CD8-positive, alpha-beta T cell (primary cell): ENCODE measurements at places on chromosomes 1 and 21.

GRCh38 chr1:162661336-162661735 is 29.1 kb downstream of the DDR2 start:
- DNase-seq = no peak

- DNase-seq = no peak
Observed at GRCh38 chr21:14099570-14099969, 111.2 kb downstream of the LIPI start.

- no peak for DNase-seq
Observed at GRCh38 chr1:183231545-183231944, 45.5 kb downstream of the LAMC2 start.

DNA sequence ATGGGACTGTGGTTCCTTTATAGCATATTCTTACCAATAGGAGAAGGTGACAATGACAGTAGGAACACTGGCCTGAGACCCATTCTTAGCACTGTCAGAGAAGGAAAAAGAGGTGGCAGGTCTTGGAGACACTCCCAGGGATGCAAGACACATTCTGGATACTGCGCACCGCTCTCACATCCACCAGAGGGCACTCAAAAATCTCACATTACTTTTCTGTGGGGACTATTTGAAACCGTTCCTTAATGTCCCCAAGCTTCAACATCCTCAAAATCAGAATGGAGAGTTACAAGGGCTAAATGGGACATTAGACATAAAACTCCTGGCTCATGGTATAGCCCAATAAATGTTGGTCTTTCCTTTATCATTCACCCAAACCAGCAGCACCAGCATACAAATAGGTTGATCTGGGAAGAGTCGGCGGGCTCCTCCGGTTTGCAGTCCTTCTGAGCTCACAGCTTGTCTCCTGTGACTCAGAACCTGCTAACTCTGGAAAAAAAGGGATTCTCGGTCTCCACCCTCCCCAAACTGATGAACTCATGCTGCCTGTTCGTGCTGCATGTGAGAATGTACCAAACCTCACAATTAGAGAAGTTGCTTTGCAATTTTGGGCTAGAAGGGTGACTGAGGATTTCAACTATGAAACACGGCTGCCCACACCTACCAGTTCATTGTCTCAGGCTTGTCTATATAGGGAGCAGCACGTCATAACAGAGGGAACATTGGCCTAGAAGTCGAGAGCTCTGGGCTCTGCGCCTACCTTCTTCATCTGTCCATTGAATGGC is 40.2 kb downstream of the IL12RB2 start:
- DNase-seq = no peak

DNA sequence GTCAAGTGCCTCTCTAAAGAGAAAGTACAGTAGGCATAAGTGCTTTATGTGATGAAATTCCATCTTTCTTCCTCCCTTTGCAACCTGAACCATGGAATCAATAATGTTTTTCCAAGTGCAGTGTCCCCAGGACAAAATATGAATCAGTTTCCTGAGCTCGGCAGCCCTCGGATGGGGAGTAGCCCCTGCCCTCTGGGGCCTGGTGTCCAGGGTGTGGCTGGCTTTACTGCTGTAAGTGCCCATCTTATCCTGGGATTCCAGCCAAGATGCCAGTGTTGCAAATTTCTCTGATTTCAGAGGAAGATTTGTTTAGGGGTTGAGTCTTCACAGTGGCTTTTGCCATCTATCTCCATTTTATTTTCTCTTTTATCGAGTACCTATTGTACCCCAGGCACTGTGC is 40.5 kb upstream of the SRP9 start:
- DNase-seq = no peak

- DNase-seq = no peak
Observed at GRCh38 chr1:163361123-163361934, 39.6 kb downstream of the NUF2 start.

GRCh38 chr1:82284213-82284612 is 483.5 kb downstream of the ADGRL2 start:
- DNase-seq = no peak

GRCh38 chr1:117686907-117687306 is 81.1 kb downstream of the TENT5C start:
- no peak for DNase-seq

DNA sequence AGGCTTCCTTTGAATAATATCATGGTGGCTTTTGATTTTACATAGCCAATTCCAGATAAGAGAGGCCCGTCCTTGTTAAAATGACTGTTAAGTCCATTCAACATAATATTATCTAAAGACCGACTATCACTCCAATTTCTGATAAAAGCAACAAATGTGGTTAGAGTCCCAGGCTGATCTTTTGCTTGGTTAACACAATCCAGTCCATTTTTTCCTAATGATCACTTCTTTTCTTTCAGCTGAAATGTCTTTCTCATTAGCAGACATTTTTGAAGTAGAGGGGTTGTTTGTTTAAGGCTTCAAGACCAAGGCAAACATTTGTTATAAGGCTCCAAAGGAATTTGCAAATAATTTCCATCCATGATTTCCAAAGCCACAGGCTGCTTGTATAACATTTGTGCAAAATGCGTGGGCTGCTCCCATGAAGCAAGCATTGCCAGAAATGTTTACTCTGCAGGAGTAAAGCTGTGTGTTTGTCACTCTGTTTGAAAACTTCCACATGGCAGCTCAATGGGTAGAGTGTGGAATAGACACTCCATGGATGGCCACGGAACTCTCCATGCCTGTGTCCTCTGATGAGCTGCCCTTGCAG is 111.5 kb downstream of the PSMG1 start:
- no peak for DNase-seq

DNA sequence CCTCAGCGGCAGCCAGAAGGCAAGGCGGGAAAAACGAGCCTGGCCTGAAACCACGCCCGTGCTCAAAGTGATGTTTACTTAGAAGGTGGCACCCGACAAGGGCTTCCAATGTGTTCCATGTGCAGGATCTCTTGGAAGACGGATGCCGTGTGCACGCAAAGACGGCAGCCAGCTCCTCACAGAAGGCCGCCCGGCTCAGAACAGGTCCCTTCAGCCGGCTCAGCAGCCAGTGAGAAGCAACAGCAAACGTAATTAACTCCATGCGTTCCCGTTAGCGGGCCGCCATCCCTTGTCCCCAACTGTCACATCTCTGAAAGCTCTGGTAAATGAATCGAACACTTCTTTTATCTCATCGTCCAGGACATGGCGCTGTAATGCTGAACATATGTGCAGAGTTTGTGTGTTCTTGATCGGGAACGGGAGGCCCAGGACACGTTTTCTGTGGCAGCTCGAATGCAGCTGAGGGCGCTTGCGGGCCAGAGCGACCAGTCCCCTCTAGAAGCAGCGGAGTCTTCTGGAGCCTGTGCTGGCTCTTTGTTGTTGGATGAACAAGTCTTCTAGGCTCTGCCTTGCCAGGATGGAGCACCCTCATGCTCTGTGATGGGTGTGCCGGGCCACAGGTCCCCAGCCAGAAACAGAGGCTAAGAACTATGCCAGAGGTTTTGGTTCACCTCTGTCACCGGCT is 94.6 kb upstream of the ARHGEF16 start:
- no peak for DNase-seq

DNA sequence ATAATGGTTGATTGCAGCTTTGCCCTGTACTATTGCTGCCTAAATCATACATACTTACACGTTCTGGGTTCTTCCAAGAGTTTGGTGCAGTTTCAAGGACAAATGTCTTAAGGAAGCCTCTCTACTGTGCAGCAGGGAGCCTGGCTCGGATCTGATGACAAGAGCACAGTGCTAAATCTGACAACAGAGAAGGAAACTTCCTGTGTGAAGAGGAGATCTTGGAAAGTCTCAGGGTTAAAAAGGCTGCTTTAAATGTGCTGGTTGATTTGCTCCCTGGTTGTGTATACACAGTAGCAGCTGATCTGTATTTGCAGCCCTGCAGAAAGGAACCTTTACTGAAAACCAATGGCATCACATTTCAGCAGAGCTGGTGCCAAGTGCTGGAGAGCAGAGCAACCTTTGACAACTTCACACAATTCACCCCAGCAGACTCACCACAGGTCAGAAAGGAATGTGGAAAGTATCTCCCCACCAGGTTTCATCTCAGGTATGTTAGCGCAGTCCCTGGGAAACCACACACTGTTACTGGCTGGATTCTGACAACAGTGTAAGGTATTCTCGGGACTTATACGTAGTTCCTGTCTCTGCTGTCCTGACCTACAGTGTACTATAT is 355.0 kb upstream of the ESRRG start:
- DNase-seq = no peak

GRCh38 chr1:62126579-62127290 is 67.9 kb upstream of the L1TD1 start:
- DNase-seq = no peak

DNA sequence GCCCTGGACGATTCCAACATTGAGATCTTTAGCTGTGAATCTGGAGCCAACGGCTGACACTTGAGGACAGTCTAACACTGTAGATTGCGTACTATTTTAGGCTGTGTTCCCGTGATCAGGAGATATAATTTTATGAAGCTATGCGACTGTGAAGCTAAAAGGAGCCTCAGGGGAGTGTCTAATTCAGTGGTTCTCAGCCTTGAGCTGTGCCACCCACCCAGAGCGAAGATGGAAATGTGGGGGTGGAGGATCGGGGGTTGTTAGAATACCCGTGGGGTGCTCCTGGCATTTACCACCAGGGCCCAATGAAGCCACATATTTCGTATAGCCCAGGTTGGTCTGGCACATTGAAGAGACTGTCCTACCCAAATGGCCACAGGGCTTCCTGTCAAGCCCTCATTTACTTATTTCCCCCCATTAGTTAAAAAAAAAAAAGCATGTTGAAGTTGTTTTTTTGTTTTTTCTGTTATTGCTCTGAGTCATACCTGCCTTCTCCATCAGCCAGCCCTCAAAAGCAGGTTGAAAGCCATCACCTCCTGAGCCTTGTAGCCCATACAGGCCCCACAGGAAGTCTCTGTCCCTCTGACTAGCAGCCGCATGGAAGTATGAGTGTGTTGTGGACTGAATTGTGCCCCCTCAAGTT is 141.7 kb downstream of the GALNT2 start:
- DNase-seq = peak; percentile 66

DNA sequence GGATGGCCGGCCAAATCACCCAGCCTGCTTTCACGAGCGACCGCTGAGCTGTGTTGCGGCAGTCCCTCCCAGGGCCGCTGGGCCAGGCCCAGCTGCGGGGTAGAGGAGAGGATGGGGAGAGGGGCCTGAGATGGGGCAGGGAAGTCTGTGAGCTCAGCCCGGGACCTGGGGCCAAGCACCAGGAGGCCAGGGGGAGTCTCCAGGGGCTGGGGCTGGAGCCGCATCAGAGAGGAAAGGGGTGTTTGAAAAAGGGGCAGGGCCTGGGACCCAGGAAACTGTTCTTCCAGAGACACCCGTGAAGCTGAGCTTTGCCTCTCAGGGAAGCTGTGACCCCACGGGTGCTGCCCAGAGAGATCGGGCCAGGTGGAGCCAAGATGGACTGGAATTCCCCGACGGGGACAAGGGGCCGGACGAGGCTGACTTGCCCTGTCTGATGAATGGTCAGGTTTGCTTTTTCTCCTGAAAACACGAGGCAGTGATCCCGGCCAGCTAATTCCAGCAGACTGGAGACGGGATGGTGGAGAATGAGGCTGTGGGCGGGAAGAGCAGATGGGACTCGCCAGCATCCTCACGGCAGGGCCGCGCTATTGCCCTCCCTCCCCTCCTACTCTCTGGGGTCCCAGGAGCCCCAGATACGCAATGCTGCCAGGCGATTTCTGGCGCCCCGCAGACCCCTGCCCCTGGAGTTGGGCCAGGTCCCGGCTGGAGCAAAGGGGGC is 40.3 kb upstream of the COL18A1 start:
- no peak for DNase-seq

- DNase-seq = no peak
Observed at GRCh38 chr1:94989398-94989797, 62.5 kb upstream of the CNN3 start.
